CD8-positive, alpha-beta T cell (primary cell): ENCODE measurements at places on chromosomes 3 and 15.

GRCh38 chr3:129005526-129006303 is 4.6 kb downstream of the EFCC1 start:
- DNase-seq: no peak

- DNase-seq: no peak
Measured at GRCh38 chr3:134350861-134351311, 23.4 kb downstream of the AMOTL2 start.

- peak; percentile 63 for DNase-seq
Measured at GRCh38 chr3:197555281-197556261, at the start of gene BDH1. BDH1 (minus strand) TSS chr3:197555968; CDS start chr3:197546443, 9,525 bp downstream.

GRCh38 chr15:52803467-52804306 is 13.6 kb upstream of the ONECUT1 start:
- DNase-seq: no peak

- no peak for DNase-seq
Measured at GRCh38 chr3:144843099-144843498, 871.5 kb downstream of the DIPK2A start.

- no peak for DNase-seq
Measured at GRCh38 chr15:67062369-67062985, 2.9 kb upstream of the SMAD3 start.

- no peak for DNase-seq
Measured at GRCh38 chr3:6249679-6250078, 611.2 kb upstream of the GRM7 start.

- DNase-seq: no peak
Measured at GRCh38 chr3:126792998-126793397, 89.0 kb downstream of the CHCHD6 start.

DNA sequence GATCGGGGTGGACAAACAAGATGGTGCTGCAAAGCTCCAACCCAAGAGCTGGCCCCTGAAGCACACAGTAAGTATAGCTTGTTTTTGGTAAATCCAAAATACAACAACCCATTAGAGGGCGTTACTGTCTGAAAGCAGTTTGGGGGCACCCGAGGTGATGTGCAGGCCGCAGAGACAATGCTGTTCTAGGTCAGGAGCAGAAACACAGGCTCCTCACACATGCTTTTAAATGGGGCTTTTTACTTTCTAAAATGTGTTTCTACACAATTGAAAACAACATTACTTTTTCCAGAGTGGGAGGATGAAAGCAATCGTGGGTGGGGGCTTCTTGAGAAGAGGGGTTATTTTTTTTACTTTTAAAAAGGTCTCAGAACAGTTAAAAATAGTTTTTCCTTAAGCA is 1029.3 kb upstream of the CFAP20DC start:
- no peak for DNase-seq

- no peak for DNase-seq
Measured at GRCh38 chr15:65962187-65962586, 92.9 kb downstream of the RAB11A start.

- no peak for DNase-seq
Measured at GRCh38 chr3:170572665-170573253, 13.1 kb downstream of the SLC7A14 start.

- no peak for DNase-seq
Measured at GRCh38 chr3:47984075-47984728, 32.0 kb downstream of the MAP4 start.

- no peak for DNase-seq
Measured at GRCh38 chr3:183375787-183376186, 52.6 kb downstream of the MCF2L2 start.

DNA sequence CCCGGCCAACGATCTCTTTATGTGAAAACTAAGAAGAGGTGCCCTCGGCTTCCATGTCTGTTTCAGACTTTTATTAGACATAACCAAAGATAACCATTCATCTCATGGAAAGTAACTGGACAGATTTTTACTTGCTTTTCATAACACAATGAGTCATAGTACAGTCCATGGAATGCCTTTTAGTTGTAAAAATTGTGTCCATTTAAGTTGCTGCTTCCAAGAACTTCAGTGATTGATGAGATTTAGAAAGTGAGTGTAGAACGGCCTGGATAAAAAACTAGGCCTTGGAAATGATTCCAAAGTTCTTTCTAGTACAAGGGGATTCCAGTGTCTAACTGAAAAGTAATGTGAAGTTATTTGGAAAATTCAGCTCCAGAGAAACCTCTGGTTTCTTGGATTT is 10.8 kb downstream of the EIF2AK4 start:
- DNase-seq: no peak

DNA sequence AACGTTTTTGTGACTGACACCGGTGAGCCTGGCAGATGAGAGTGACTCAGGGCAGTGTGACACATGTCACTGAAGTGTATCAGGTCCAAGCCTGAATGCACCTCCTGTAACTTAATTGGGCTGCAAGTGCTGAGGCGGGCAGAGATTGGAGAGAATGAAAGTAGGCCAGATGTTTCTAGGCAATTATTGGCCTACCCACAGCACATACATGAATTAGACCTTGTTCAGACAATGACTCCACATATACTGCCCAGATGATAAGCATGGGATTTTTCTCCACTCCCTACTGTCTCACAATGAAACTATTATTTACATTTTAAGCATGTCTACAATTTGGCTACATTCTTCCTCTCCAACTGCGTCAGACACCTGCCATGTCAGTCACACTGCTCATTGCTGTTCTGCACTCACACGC is 187.3 kb upstream of the ZNF385D start:
- DNase-seq: no peak

DNA sequence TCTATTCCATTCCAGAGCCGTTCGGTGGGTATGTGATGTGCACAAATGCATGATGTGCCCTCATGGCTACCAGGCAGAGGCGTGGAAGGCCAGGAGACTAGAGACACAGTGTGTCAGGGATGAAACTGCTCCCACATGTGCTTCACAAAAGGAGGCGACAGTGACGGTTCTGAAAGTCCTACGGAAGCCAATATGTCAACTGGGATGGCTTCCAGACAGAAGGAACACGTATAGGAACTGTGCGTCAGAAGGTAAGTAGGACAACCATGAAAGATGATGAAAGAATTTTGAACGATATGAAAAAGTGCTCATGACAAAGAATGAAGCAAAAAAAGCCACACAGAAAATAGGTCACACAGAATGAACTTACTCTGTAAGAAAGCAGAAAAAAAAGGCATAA is 34.1 kb downstream of the GLB1 start:
- DNase-seq: no peak

GRCh38 chr3:59280113-59280512 is 230.3 kb upstream of the CFAP20DC start:
- DNase-seq: no peak

DNA sequence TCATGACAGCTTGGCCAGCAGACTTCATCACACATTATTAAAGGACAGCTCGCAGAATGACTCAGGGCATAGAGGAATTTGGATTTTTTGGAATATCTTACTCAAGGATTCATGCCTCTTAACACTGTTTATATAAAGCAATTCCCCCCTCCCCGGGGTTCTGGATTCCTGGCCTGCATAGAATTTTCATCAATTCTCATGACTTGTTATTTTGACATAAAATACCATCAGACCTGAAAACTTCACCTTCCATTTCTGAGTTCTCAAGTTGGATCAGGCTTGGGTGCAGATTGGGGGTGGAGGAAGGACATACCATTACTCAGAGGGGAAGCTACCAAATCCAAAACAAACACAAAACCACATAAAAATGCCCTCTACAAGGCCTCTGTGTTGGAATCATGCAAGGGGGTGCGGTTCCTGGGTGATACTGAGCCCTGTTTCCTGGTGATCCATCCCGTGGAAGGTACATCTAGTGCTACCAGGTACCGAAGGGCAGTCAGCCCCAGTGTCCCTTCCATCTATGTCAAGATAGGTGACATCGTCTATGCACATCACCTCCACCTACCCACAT is 95.3 kb downstream of the DAPK2 start:
- no peak for DNase-seq

DNA sequence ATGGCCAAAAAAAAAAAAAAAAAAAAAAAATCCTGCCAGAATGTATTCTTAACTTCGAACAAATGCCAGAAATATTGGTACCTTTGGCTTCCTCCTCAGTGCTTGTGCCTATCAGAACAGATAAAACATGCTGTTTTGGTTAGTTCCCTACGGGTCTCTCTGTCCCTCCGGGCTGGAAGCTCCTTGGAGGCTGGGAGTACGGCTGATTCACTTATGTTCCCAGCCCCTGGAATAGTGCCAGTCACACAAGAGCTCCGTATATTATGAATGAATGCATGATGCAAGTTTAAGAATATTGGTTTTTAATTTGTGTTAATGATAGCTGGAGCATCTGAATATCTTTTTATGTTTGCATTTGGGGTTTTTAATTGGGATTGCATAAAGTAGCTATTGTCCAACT is 44.0 kb downstream of the NR2F2 start:
- DNase-seq: no peak

DNA sequence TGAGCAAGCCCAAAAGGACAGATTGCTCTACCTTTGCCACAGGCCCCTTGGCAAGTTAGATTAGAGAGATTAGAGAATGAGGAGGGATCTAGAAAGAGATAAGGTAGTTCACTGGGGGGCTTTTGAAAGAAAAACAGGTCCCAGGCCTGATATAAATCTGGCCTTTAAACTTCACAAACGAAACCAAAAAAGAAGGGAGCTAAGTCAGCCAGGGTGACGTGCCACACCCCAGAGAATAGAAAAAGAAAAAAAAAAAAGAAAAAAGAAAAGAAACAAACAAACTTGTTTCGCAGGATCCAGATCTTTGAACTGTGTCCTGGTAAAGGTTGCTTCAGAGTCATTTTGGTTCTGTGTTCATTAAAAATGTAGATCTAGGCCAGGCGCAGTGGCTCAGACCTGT is 3.6 kb downstream of the KAT2B start:
- no peak for DNase-seq

GRCh38 chr15:82952158-82953081 is at the start of gene HOMER2:
HOMER2 (minus strand) TSS chr15:82952720; CDS start chr15:82952535, 185 bp downstream.
- peak; percentile 5 for DNase-seq

GRCh38 chr15:89003865-89004725 is 84.2 kb upstream of the ABHD2 start:
- no peak for DNase-seq

DNA sequence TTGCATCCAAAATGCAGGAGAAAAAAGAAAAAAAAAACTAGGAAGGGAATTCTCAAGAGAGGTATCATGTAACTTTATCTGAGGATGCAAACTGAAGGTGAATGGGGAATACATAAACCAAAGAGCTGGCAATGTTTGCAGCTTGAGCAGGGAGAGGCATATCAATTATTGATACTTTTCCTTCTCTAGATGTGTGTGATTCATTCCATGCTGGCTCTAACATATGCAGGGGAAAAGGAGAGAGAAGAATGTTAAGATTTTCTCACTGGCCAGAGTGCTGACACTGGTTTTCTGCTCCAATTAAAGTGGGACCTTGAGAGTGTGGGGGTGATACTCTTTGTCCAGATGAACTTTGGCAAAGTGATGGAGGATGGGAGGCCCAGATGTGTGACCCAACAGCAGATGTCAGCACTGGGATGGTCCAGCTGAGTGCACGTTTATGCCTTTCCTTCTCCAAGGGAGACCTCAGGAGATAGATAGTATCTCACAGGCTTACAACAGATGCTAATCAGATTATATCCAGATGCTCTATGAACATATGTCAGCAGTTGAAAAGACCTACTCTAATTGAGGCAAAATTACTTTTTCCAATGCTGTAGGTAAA is 50.0 kb upstream of the PSMD6 start:
- DNase-seq: no peak

- no peak for DNase-seq
Measured at GRCh38 chr15:42048821-42049200, 28.0 kb upstream of the PLA2G4E start.

DNA sequence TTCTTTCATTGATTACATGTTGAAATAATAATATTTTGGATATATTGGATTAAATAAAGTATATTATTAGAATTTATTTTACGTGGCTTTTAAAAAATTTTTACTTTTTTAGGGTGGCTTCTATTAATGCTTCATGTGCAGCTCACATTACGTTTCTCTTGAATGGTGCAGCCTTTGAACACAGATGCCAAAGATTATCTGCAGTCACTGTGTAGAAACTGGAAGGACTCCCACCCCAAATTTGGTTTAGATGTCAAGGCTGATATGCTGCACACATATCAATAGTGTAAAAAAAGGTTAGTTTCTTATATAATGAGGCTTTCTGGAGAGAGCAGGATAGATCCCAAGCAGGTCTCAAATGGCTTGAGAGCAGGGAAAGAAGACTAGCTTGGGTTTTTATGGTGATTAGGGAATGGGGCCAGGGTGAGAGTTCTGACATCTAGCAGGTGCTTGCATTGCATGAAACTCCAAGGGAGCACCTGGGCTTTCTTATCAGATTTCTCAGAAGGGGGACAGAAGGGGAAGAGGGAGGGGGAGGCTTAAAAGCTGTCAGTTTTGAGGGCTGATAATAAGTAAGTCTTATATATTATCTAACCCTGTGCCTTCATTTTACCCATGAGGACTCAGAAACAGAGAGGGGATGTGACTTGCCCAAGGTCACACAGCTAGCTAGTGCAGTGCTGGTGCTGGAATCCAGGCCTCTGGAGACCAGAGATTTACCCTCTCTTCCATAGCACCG is 89.6 kb downstream of the CHST2 start:
- no peak for DNase-seq

- DNase-seq: no peak
Measured at GRCh38 chr15:65740148-65740547, 51.9 kb downstream of the DENND4A start.

DNA sequence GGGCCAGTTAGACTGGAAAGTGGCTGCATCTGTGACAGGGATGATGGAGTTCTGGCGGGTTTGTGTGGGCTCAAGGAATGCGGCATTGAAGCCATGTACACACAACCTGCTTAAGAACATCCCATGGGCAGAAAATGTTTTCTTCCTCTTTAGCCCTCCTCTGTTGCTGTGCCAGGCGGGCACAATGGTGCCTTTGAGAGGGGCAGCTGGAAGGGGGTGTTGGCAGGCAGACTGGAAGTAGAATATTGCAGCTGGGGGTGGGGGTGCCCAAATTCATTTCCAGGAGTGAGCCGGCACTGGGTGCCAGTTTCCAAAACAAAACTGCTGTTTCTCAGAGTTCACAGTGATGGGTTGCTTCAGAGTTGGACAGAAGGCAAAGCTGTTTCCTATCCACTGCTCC is 91.8 kb upstream of the ETV5 start:
- DNase-seq: no peak

DNA sequence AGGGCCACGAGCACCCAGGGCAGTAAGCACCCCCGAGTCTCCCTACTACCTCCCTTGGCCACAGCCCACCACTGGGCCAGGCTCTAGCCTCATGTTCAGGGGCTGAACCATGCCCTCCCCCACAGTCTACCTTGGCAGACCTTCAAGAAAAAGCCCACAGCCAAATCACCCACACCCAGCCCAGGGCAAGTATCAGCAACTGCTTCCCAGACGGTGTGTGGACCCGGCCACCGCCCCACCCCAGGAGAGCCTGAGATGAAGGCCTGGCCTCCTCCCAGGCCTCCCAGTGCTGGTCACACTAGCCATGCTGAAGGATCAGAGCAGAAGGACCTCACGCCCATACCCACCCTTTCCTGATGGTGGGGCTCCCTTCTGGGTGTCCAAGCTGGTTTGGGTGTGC is 92.0 kb upstream of the LINGO1 start:
- no peak for DNase-seq

DNA sequence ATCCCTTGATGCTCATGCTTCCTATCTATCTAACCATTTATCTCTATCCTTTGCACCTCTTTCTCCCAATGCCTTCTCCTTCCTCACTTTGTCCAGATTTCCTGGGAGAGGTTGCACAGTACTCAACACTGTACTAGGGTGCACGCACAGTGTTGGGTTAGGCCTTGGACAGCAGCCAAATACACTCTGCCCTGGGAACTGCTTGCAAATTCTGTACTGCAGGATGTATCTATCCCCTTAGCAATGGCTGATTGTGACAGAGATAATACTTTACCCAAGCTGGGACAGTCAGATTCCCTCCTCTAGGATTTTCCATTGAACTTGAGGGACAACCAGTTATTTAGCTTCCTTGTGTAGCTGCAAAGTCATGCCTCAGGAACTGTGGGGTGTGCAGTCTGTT is 113.3 kb downstream of the IL20RB start:
- DNase-seq: no peak
